ENCODE measurements at places on chromosomes 5 and 9.

- DNase-seq: no peak
Observed at GRCh38 chr9:136622538-136622948, 40.2 kb upstream of the EGFL7 start.

DNA sequence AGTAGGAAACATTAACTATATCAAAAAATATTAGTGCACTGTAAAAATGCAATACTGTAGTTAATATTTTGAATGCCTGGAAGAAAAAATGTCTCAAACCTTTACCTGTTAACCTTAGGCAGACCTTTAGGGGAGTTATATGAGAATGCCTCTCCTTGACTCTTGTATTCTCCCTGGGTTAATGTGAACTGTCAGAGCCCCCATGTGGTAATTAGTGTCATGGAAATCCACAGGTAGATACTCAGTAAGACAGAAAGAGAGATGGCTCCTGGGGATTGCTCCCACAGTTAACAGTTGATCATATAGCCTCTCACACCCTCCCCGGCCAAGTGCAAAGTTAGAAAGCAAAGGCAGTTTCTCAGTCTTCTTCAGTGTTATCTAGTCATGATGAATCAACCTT, 742.8 kb downstream of the NR2F1-AS1 start:
- DNase-seq: no peak

DNA sequence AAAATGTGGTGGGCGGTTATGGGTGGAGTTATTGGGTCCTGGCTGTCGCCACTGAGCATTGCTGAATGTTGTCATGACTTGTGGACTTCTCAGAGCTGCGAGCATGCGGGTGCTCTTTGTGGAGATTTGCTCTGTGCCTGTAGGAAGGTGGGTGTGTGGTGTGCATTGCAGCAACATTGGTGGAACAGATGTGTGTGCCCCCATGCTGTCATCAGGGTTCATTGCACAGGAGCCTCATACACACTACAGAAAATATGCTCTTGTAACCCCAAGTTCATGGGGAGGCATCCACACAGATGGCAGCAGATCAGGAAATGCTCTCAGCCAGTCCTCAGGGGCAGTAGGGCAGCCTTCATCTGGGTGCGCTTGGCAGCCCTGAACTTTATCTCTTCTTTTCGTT, 55.9 kb upstream of the PHF2 start:
- no peak for DNase-seq

DNA sequence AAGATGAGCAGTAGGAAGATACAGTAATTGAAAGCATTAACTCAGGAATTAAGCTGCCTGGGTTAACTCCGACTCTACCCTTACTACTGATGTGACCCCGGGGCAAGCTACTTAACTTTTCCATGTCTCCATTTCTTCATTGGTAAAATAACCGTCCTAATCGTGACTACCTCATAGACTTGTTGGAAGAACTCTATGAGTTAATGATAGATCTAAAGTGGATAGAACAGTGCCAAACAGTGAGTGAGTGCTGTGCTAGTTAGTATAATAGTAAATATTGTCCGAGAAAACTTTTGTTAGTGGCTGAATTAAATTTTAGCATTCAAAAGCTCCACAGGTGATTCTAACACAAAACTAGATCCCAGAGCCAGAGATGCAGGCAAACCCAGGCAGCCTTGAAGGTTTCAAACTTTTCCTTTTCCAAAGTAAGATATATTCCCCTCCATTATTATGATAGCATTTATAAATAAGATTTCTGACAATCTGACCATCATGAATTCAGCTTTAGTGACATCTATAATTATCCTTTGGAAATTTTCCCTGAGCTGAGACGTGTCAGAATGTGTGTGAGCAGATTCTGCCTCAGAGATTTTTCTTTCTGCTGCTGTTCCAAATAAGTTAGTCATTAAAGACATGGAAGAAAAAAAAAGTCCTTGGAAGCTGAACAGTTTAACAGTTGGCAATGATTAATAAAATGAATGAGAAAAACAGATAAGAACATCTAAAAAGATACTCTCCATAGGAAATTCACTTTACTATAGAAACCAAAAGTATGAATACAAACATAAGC, 369.5 kb downstream of the PRELID2 start:
- no peak for DNase-seq

GRCh38 chr5:151264113-151264512, 11.1 kb downstream of the GM2A start:
- DNase-seq: no peak

DNA sequence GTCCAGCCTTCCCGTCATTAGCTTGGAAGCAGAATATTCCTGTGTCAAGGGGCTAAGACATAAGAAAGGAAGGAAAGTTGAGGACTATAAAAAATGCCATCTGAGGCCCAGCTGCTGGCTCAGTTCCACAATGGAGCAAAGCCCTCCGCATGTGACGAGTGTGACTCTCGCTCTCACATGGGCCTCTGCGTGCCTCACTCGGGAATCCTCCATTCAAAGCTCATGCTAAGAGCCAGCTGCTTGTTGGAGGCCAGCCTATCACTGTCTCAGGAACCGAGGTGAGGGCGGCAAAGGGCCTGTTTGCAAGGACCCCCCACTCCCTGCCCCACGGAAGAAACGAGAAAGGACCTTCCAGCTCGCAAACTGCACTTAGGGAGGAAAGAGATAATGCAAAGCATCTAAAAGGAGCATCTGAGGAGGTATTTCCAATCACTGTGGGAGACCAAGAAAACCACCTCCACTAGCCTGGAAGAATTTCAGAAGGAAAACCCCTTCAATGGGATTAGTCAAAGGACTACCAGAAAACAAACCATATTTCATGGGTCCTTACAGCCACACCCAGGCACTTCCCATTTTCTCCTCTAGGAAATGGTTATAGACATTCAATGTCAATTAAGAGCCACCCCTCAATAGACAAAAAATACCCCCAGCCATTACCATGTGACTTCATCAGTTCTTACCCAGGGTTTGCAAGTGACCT, 95.3 kb downstream of the PRRT1B start:
- no peak for DNase-seq

- DNase-seq: no peak
Observed at GRCh38 chr5:55258339-55258738, 24.9 kb upstream of the CCNO start.

GRCh38 chr5:19179571-19179970, 808.4 kb downstream of the CDH18 start:
- no peak for DNase-seq

DNA sequence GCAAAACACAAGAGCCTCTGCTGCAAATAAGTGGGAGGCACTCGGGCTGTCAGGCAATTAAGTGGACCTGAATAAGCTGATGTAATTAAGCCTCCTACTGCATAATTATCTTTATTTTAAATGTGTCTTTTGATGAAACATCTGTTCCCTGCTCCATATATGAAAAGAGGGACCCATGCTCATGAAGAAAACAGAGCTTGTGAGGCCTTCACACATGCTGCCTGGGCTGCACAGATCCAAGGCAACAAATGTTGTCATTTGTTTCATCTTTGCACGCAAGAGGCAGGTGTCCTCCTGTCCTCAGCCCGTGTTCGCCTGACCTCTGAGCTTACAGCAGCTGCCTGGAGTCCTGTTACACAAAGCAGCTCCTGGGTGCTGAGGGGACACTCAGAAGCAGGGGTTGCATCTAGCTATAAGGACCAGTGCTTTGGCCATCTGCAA, 381.1 kb downstream of the ZNF608 start:
- no peak for DNase-seq

DNA sequence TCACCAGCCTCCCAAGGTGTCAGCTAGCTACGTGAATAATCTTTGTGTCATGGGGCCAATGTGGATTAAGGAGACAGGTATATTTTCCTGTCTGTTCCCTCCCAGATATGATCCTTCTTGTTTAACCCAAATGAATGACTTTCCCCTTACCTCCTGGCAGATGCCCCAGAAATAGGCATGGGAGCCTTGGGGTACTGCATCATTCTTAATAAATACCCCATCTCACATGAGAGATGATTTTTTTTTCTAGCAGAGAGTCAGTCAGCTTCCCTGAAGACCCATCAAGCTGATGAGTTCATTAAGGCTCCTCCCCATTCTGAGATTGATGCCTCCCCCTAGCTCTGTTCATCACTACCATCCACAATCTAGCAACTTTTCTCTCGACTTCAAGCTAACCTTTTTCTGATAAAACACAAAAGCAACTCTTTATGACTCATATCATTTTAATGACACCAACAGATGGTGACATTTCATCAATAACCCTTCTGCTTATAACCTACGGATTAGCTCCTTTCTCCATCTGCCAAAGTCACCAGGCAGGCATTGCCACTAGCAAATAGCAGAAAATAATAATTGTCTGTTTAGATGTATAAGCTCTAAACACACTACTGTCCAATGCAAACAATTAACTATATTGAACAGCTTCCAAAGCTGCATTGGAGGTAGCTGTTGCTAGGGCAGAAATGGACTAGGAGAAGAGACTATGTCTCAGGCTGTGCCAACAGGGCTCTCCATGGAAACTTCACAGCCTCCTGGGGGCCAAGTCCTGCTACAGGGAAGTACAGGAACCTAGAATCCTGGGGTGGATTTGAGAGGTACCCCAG, 143.7 kb downstream of the ACER2 start:
- DNase-seq: no peak

DNA sequence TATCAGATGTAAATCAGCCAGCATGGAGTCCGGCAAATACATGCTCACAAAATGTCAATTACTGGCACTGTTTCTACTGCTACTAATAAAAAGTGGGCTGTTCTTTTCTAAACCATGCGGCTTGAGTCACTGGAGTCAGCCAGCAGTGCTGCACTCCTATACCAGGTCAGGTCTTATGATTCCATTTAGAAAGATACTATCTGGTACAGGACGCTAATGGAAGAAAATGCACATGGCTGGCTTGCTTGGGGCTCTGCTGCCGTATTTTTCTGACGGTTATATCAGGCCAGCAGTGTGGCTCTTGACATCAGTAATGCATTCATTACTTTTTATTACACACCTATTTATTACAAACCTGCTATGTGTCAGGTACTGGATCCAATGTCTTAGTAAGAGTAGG, 74.3 kb downstream of the NDFIP1 start:
- no peak for DNase-seq

GRCh38 chr5:135191084-135191826, 157.2 kb upstream of the PITX1 start:
- peak; percentile 53 for DNase-seq

DNA sequence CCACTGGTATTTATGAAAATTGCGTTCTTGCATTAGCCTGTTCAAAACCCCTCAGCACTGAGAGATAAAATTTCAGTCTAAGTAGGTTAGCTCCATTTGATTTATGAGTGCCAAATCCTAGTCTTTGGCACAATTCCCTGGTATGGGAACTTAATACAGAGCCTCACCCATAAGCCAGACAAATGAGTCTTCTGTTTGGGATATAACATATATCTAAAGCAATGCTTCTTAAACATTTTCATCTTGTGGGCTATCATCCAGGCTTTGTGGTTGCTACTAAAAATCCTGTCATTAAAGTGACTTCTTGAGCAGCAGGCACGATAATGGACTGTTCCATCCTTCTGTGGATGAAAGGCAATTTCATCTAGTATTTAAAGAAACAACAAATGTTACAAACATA, 419.5 kb upstream of the ACTBL2 start:
- DNase-seq: no peak

DNA sequence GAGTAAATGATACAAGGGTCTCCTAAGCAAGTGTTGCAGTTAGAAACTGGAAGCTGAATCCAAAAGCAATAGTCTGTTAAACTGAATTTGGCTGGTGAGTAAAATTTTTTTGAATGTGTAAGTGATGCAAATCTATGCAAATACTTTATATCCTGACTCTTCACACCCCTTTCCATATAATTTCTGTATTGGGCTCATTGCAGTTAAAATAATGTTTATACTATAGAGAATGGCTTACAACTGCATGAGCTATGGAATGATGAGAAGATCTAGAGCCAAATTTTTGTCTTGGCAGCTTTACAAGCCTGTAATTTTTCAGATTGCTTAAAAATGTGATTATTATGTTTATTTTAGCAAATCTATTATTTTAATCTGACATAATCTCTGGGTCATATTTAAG, 57.0 kb upstream of the GABRA1 start:
- no peak for DNase-seq

DNA sequence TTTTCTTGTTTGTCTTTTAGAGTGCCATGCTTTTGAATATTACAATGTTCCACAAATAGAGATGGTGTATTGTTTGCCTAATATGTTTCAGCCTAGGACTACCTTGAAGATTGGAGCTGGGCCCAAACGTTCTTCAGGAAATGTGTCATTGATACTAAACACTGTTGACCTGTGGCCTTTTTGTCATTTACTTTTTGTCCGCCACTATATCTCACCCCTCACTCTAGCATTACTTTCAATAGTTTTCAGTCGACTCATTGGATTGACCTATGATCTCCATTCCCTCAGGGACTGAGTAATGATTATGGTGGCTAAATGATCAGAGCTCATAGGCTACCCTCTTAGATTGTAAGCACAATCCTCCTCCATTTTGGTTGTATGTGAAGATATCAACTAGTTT, 115.8 kb downstream of the NUDT12 start:
- no peak for DNase-seq

GRCh38 chr9:18350036-18350435, 123.9 kb upstream of the ADAMTSL1 start:
- no peak for DNase-seq

DNA sequence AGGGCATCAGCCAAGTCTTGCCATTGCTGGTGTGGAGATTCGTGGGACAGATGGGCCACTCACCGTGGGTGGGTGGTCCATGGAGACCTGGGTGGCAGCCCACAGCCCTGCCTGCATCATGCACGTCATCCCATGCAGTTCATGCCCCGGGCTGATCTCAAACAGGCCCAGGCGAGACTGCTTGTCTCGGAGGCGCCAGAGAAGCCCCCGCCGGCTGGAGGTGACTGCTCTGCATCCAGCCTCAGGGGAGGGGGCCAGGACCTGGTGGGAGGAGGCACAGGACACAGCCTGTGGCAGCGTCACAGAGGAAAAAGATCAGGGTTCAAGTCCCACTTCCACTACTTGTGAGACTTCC, 975 bp downstream of the PIP5KL1 start:
- DNase-seq: no peak

DNA sequence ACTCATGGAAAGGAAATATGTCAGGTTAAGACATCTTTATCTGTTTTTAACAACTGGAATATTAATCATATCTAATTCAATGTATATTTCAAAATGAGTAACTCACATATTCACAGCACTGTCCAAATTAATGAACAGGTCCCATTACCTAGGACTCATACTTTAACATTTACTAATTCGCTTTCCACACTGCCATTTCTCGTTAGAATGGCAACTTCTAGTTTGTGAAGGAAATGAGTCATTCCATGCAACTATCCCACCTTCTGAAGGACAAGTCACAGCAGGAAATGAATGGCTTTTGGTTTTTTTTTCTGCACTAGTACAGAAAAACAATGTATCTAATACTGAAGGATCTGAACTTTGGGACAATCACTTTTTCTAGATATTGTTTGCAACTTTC, 24.6 kb upstream of the IFNK start:
- no peak for DNase-seq

- no peak for DNase-seq
Observed at GRCh38 chr9:84846906-84847305, 177.4 kb downstream of the NTRK2 start.

GRCh38 chr9:7784472-7784871, 15.1 kb downstream of the DMAC1 start:
- no peak for DNase-seq

- DNase-seq: no peak
Observed at GRCh38 chr5:145104106-145104505, 731.0 kb downstream of the PRELID2 start.

Measured in CD4-positive, alpha-beta T cell treated with Interleukin-6 at 100 ng/mL for 8 hours (primary cell).